ENCODE measurements at places on chromosomes 12 and 14. TPM values are rescaled to one million over a fixed set of nuclear protein-coding genes. Genes with fewer than 3 reads are reported as not detected.

DNA sequence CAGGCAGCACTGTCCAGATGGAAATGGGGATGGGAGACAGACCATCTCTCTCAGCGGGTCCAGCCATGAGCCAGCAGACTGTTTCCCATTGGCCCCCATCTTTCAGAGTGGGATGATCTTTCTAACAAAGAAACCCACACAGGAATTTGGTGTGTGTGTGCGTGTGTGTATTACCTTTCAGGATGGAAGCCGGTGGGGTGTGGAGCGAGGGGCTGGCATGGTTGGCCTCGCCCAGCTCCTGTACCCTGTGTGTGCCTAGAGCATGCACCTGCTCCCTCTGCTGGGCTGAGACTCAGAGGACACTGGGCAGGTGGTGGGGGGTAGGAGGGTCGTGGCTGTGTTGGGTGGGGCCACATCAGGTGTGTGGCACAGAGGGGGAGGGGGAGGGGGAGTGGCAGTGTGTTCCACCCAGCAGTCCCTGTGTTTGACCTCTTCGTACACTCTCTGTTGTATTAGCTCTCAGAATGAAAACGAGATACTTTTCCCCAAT is 33.0 kb upstream of the TSPAN9 start:
- no peaks in the 10 kb centered on the region for H3K27me3 ChIP-seq
- no peak overlapping the region for H3K27ac ChIP-seq
- no peak overlapping the region for H3K4me3 ChIP-seq
- H3K4me1 ChIP-seq = no peaks in the 10 kb centered on the region

DNA sequence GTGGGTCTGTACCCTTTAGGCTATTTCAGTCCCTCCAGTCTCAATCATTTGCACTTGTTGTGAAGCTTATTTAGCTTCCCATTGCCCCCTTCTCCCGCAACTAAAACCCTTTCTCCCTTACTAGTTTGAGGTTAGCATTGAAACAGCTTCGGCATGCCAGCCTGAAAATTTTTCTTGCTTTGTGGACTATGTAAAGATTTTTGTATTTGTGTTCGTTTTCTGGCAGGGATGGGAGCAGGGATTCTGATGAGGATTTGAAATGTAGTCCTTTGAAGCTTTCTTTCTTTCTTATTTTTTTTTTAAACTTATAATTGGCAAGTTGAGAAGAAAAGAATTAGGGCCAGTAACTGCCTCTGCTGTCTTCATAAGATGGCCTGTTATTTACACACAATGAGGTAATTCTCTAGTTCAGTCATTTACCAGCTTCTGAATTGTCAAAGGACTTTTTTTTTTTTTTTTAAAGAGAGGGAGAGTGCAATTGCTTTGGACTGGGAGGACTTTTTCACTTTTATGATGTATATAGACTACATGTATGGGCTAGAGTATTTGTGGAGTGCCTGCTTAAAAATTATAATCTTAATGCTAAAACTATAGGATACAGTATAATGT is 29.0 kb downstream of the PALS1 start:
- no peak for DNase-seq
- H3K4me1 ChIP-seq = no peaks in the 10 kb centered on the region
- no peaks in the 10 kb centered on the region for H3K27me3 ChIP-seq
- peak overlapping the region; percentile 6 for H3K27ac ChIP-seq

DNA sequence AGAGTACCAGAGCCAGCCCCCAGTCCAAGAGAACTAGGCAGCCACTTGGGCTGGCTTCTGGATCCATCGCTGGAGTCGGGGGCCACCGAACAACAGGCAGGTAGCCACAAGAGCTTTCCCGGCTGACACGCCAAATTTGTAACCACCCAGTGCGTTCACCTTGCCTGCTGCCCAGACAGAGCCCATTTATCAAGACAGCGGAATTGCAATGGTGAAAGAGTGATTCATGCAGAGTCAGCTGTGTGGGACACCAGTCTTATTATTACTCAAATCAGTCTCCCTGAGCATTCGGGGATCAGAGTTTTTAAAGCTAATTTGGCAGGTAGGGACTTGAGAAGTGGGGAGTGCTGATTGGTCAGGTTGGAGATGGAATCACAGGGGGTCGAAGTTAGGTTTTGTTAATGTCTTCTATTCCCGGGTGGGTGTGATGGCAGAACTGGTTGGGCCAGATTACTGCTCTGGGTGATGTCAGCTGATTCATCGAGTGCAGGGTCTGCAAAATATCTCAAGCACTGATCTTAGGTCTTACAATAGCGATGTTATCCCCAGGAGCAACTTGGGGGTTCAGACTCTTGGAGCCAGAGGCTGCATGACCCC is 64.3 kb downstream of the PDE6H start:
- no peaks in the 10 kb centered on the region for H3K27me3 ChIP-seq
- DNase-seq = no peak
- H3K4me1 ChIP-seq = no peaks in the 10 kb centered on the region
- no peak overlapping the region for H3K4me3 ChIP-seq
- H3K36me3 ChIP-seq = no peaks in the 10 kb centered on the region
- no peak overlapping the region for H3K27ac ChIP-seq

DNA sequence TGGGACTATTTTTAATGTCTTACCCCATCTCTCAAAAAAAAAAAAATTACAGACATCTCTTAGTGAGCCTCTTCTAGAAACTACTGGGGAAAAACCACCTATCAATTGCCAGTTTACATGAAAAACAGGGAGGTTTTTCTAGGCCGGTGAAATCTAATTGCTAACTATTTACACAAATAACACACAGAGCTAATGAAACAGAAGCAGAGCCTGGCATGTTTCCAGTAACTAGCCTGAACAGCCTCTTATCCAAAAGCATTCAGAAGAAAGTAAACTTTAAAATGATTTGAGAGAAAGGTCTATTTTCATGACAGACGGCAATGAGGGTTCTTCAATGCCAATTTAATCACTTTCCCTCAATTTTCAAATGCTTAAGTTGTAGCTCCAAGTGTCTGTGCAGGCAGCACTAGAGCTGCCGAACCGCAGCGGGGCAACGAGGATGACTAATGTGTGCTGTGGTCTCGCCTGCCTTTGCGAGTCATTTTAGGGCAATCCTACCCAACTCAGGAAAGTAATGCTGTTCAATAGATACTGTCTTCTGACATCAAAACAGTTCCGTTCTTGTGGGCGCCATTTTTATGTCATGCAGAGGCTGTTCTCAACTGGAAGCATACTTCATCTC is 84.6 kb downstream of the SETD3 start:
- no peaks in the 10 kb centered on the region for H3K36me3 ChIP-seq
- H3K27ac ChIP-seq = no peak overlapping the region
- no peak for DNase-seq
- no peaks in the 10 kb centered on the region for H3K4me1 ChIP-seq
- no peak overlapping the region for H3K4me3 ChIP-seq

DNA sequence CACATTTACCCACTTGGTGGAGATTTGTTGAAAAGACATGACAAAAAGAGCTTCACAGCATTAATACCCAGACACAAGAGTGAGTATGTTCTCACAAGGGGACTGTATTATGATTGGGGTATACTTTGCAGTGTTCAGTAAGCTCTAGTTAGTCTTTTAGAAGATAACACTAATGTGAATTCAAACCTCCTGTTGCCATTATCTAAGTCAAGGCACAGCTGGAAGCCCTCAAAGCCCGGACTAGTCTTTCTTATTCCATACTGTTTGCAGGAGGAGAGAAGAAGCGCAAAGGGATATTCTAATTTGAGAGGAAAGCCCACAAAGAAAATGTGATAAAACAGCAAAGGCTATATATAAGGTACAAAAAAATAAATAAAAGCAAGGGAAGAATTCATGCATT is 445.9 kb downstream of the SOX5 start:
- H3K4me1 ChIP-seq = no peaks in the 10 kb centered on the region
- no peak overlapping the region for H3K4me3 ChIP-seq

- no peaks in the 10 kb centered on the region for H3K4me1 ChIP-seq
- no peaks in the 10 kb centered on the region for H3K27me3 ChIP-seq
- H3K4me3 ChIP-seq = peak overlapping the region; percentile 74
These were observed 1.4 kb upstream of the HSP90AA1 start for GRCh38 chr14:102088012-102088792.

The KCNH5 gene
- total RNA-seq = not detected

DNA sequence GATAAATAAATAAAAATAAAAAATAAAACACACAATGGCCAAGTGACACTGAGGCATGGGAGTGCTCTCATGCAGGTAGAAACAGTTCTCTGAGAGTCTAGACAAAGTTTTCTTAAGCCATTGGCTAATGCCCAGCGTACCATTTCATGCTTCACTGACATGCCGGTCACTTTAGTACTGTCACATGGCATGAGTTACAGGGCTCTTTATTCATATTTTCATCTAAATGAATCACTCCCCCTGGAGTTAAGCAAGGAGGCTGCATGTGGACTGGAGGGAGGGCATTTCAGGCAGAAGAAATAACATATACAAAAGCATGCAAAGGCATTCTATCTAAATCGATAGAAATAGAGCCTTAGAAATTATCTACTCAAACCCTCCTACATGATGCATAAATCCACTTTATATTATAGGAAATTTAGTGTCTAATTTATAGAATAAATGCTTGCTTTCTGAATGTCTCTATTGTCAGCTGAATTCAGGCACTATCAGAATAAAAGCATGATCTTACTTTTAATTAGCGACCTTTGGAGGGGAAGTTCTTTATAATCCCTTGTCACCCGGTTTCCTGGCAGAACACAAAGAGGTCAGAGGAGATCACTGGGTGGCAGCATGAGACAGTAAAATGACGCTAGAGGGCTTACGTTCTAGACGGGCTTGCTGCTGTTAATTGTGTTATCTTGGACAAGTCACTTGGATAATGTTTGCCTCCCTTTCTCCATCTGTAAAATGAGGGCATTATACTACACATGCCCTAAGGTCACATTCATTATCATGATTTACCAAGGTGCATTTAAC is 17.5 kb downstream of the DYRK4 start:
- H3K27ac ChIP-seq = no peak overlapping the region
- no peak overlapping the region for H3K4me3 ChIP-seq
- H3K27me3 ChIP-seq = no peaks in the 10 kb centered on the region
- H3K4me1 ChIP-seq = no peaks in the 10 kb centered on the region

GRCh38 chr12:46983959-46984841 is 95.2 kb upstream of the PCED1B start:
- no peaks in the 10 kb centered on the region for H3K4me1 ChIP-seq
- no peaks in the 10 kb centered on the region for H3K27me3 ChIP-seq
- H3K27ac ChIP-seq = no peak overlapping the region
- H3K4me3 ChIP-seq = no peak overlapping the region
- DNase-seq = no peak
- H3K36me3 ChIP-seq = no peaks in the 10 kb centered on the region

- H3K36me3 ChIP-seq = no peaks in the 10 kb centered on the region
- H3K4me3 ChIP-seq = no peak overlapping the region
- no peaks in the 10 kb centered on the region for H3K27me3 ChIP-seq
- DNase-seq = no peak
These were observed 161.3 kb upstream of the GARIN6 start for GRCh38 chr12:99486277-99486676.

- H3K27ac ChIP-seq = no peak overlapping the region
- no peaks in the 10 kb centered on the region for H3K27me3 ChIP-seq
- peaks cover 3% of the 10 kb centered on the region for H3K4me1 ChIP-seq
- H3K36me3 ChIP-seq = no peaks in the 10 kb centered on the region
- no peak overlapping the region for H3K4me3 ChIP-seq
- DNase-seq = peak; percentile 79
These were observed 18.9 kb upstream of the POC1B start for GRCh38 chr12:89544681-89545184.

- no peaks in the 10 kb centered on the region for H3K36me3 ChIP-seq
- no peaks in the 10 kb centered on the region for H3K27me3 ChIP-seq
- H3K4me3 ChIP-seq = no peak overlapping the region
- no peaks in the 10 kb centered on the region for H3K4me1 ChIP-seq
These were observed 417.3 kb downstream of the IPO8 start for GRCh38 chr12:30278401-30278800.

DNA sequence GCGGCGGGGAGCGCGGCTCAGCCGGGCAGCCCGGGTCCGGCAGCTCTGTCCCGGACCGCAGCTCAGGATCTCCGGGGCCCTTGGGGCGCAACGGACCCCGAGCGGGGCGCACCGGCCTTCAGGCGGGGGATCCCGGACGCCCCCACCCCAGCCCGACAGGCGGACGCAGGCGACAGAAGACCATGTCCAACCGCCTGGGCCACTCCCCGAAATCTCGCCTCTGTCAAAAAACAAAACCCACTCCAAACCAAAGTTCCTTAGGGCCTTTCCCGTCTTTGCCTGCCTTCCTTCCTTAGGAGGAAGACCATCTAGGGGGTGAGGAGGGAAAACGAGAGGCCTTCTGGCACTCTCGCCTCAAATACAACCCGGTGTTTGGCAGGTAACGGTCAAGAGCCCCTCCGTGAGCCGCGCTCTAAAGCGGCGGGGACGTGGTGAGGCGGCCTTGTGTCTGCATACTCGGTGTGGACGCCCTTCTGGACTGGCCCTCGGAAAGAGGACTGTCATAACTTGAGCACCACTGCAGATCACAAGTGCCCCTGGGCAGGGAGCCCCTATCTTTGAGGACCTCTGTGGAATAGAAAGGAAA is 604 bp downstream of the HCFC2 start:
- H3K27ac ChIP-seq = peak overlapping the region; percentile 75
- H3K27me3 ChIP-seq = no peaks in the 10 kb centered on the region
- peak overlapping the region; percentile 82 for H3K4me3 ChIP-seq
- H3K4me1 ChIP-seq = peaks cover 15% of the 10 kb centered on the region
- DNase-seq = peak; percentile 43

The PTCSC3 gene
- total RNA-seq = not detected

GRCh38 chr12:23927907-23928306 is 21.6 kb downstream of the SOX5 start:
- H3K4me1 ChIP-seq = no peaks in the 10 kb centered on the region
- H3K27me3 ChIP-seq = no peaks in the 10 kb centered on the region

DNA sequence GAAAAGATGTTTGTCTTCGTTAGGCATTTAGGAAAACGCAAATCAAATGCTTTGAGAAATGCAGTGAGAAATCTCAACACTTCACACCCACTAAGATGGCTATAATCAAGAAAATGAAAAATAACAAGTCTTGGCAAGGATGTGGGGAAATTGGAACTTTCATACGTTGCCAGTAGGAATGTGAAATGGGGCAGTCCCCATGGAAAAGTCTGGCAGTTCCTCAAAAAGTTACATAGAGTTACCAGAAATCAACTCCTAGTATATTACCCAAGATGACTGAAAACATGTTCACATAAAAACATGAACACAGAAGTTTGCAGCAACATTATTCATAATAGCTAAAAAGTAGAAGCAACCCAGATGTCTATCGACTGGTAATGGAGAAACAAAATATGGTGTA is 41.5 kb upstream of the LRTM2 start:
- no peak overlapping the region for H3K4me3 ChIP-seq
- H3K36me3 ChIP-seq = no peaks in the 10 kb centered on the region
- no peak for DNase-seq

DNA sequence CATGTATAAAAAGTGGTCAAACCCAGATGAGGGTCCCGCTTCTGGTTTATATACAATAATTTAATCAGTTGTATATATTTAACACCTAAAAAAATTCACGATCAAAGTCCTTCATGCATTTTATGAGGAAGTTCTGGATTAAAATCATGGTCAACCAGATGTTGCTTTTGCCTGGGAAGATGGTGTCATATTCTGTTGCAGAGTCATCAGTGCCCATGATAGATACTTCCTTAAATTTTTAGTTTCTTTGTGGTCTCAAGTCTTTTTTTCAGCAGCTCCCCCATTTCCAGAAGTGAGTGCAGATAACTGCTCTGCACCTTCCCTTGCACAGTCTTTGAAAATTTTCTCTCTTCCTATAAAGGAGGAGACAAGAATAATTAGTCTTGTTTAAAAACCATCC is 16.1 kb downstream of the ERP29 start:
- no peaks in the 10 kb centered on the region for H3K4me1 ChIP-seq
- no peak overlapping the region for H3K27ac ChIP-seq
- H3K36me3 ChIP-seq = peaks cover 46% of the 10 kb centered on the region
- no peaks in the 10 kb centered on the region for H3K27me3 ChIP-seq
- DNase-seq = no peak

The DEGS2 gene
- 0.22 TPM for total RNA-seq

The GARIN6 gene
- not detected for total RNA-seq

All from right lobe of liver (tissue), 6 donors.